ENCODE measurements at places on chromosomes 5 and 9.

- DNase-seq: no peak
These were observed 68.3 kb downstream of the LPAR1 start for GRCh38 chr9:110969971-110970386.

GRCh38 chr5:96703995-96704394 lies 41.8 kb downstream of the CAST start:
- no peak for DNase-seq

- DNase-seq: no peak
These were observed 39.2 kb downstream of the FAXDC2 start for GRCh38 chr5:154811239-154811638.

- no peak for DNase-seq
These were observed 39.2 kb downstream of the NACC2 start for GRCh38 chr9:136055715-136056545.

DNA sequence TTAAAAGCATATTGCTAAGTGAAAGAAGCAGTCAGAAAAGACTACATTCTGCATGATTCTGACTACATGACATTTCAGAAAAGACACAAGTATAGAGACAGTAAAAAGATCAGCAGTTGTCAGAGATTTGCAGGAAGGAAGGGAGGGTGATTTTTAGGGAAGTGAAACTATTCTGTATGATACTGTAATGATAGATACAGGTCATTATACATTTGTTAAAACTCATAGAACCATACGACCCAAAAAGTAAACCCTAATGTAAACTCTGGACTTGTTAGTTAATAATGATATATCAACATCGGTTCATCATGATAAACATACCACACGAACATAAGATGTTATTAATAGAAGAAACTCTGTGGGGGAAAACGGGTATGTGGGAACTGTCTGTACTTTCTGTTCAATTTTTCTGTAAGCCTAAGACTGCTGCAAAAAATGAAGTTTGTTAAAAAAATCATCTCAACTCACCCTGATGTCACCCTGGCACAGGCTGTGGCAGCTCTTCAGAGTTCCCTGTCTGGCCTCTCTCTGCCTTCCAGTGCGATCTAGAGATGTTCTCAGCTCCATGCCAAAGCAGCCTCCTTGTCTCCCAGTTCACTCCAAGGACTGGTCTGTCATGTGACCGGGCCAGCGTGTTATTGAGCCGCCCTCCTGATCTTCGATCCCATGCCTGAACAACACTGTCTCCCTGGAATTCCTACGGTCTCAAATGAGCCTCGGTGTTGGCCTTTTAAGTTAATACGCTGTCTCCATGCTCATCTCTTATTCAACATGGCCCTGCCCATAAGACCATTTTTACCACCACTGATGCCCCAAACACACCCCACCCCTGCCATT lies 35.4 kb downstream of the PRLR start:
- DNase-seq: peak; percentile 22

DNA sequence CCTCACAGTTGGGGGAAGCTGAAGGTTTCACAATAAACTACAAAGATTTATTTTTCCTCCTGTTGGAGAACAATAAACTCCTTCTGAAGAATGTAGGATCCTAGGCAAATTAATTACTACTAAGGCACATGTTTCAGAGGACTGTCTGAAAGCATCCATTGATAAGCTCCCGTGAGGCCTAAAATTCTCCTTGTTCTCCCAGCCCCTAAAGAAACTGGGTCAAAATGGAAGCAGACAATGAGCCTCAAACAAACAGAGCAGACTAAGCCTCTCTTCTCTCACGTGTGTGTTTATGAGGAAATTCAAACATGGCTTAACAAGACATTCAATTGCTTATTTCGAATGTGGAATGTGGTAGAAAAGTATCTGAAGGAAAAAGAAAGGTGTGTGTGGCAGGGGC lies 249.0 kb downstream of the GLIS3 start:
- no peak for DNase-seq

DNA sequence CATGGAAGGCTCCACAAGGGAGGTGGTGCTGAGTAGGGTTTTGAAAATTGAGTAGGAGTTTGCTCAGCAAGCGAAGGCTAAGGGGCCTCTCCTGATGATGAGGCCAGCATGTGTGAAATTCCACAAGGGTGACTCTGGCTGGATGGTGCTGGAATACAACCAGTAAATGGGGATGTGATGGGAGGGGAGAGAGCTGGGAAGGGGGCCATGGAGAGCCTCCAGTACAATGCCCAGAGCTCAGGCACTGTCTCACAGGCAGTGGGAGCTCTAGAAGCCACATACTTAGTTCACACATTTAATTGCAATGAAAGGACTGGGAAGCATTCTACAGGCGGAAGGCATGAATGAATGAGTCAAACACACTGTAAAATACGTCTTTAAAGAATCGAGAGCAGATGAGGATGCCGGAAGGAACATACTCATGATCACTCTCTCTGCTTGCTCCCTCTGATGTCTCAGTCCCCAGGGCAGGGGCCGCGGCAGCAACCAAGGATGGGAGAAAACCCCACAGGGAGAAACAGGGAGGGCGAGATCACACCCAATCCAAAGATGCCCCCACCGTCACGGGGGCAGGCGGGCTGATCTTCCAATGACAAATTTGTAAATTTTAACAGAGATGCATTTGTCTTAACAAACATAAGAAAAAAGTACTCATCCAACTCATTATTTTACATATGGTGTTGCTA lies 261.0 kb downstream of the NSG2 start:
- no peak for DNase-seq

DNA sequence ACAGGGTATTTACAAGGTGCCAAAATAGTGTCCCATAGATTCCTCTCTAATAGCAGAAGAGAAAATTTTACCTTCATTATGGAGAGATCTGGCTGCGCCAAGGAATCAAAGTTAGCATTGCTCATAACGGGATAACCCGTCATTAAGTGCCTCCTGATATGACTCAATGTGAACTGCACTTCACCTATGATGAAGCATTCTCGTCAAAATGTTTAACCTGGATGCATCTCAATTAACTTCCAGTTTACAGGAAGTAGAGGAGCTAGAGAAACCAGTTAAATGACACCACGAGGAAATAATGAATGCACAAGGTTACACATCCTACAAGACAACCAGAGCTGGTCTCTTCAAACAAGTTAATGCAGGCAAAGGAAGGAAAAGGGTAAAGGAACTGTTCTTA lies 17.2 kb downstream of the FBXW11 start:
- no peak for DNase-seq

DNA sequence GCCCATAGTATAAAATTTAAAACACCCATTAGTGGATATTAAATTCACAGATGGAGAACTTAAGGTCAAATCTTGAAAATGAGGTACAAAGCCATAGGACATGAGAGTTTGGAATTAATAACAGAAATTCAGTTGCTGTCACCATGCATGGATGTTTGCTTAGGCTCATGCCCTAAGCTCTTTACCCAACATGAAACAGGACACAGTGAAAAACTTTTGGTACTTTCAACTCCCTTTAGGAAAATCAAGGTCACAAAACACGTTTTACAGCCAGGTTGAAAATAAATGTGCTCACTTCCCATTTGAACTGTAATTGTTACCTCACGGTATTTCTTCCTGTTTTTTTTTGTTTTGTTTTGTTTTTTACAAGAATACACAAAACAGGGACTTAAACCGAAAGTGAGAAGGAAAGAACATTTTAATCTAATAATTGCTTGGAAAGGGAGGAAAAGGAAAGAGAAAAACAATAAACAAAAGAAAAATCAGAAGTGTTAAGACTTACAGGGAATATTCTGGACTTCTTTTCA lies 6.1 kb upstream of the TOPORS start:
- no peak for DNase-seq

DNA sequence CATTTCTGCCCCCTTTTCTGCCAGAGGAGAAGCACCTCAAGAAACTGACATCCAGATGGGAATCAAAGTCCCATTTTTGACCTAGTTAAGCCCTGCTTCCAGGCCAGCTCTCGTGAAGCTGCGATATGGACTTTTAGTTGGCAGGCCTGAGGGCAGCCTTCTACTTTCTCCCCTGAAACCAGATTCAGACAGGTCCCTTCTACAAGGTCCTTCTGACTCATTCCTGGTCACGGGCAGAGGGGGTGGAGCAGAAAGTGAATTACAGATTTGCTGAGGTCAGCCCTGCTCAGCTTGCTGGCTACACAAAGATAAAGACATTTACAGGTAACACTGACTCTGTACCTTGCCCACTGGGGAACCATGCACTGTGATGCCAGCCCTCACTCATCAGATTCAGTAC lies 52.8 kb upstream of the TUT7 start:
- no peak for DNase-seq

GRCh38 chr5:149341876-149342275 lies 3.4 kb upstream of the GRPEL2 start:
- DNase-seq: no peak

- DNase-seq: no peak
These were observed 904 bp downstream of the EDF1 start for GRCh38 chr9:136865041-136865767.

DNA sequence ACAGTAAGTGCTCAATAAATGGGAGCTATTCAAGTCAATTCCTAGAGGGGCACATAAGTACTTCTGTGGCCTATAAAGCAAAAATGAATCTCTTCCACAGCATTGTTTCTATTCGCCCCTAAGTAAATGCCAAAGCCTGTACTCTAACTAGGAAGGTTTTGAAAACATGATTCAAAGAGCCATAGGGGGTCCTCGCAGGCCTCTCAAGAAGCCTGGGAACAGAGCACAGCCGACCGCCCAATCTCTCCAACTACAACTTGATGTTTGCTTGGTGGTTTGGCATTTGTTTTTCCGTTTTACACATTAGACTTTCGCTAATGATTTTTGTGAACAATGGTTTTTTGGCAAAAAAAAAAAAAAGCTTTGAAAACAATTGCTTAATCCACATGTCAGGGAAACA lies 19.4 kb downstream of the EFNA5 start:
- DNase-seq: no peak

GRCh38 chr9:88189371-88189770 lies 51.1 kb upstream of the SPATA31C2 start:
- DNase-seq: no peak

DNA sequence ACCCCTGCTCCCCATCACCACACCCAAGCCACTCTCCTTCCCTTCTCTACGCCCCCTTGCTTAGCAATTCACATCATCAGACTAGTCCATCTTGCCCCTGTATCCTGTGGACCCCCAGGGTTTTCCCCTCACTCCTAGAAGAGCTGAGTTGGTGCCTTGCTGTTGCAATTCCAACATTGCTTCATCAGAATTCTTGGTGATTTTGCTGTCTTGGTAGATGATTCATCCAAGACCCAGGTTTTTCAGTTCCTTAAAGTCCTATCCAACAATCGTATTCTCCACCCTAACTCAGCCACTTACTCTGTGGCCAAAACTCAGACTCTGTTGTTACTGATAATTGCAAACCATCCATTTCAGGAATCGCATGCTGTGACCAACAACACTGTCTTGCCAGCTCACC lies 21.4 kb upstream of the CCNJL start:
- DNase-seq: no peak

DNA sequence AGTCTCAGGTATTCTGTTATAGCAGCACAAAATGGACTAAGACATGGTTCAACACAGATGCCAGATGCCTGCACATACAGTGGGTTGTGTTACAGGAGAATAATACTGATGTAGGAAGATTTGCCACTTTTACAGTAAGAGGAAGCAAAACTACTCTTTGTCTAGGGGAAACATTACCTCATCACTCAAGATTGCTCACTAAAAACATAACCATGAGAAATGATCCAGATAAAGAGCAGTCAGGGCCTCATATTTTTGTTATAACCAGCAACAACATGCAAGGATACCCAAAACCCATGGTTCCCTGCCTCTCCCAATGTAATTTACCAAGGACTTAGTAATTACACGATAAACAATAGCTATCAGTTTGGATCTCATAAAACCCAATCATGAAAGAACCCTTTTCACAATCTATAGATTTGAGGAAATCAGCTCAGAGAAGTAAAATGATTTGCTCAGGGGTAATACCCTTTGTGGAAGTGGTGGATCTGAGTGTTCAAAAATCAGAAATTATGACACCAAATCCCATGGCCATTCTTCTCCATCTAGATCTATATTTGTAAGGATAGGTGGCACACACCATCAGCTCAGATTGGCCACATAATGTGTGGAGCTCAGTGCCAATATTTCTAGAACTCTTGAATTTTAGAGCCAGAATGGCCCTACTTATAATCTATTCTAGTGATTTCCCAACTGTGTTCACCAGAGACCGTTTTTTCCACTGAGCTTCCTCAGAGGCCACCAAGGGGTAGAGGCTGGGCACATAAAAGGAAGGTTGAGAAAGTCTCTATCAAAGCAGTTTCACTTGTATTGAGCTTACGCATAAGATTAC lies 27.8 kb downstream of the DPYSL3 start:
- no peak for DNase-seq

- no peak for DNase-seq
These were observed 13.9 kb upstream of the RARS1 start for GRCh38 chr5:168472329-168472728.

GRCh38 chr9:72210522-72210921 lies 61.3 kb downstream of the GDA start:
- no peak for DNase-seq

DNA sequence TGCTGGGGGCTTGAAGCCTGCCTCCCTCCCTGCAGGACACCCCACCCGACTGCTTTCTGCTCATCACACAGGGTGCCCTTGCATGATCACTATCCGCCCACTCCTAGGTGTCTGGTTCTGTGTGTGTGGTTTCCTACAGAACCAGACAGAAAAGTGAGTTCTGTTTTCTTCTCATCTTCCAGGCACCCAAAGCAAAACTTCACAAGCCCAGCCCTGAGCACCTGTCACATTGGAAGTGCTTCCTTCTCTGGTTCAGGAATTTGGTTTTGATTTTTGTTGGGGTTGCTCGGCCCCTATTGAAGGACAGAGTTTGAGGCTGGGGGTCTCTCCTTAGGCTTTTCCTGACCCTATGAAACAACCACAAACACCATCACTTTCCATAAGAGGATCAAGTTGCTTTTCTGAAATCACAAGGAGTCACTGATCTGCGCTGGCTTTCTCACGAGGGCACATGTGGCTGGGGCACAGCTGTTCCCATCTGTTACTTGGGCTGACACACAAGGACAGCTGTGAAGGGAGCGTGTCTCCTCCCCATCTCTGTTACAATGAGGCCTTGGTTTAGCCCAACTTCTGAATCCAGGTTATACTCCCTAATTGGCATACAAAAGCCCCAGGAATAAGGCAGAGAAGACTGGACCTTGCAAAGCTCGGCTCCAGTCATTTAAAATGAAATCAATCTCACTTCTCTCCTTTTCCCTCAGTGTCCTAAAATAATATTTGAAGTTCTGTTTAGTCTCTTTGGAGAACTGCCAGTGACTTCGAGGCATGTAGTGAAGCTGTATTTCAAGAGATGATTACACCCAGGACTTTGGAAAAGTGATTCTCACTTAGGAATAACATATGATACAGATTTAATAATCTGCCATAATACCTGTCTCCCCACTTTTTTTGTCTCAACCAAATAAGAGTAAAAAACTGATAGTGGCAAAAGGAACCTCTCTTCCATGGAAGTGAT lies 213.1 kb upstream of the GAS1 start:
- peak; percentile 64 for DNase-seq

DNA sequence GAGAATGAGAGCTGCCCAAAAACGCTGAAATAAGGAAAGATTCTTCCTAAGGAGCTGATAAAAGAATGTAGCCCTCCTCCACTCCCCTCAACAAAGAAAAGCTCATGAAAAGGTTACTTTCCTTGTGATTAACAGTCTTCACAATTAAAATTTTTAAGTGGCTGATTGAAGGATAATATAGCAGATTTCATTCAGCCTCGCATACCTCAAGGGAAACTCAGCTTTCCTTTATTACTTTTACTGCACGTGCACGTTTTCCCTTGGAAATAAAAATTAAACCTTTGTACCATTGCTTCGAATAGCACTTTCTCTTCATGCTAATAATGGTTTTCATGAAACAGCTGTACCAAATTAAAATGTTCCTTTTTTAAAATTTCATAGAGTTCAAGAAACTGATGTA lies 234.0 kb upstream of the GRAMD2B start:
- DNase-seq: no peak

GRCh38 chr5:127878174-127878750 lies 175.1 kb downstream of the CCDC192 start:
- DNase-seq: peak; percentile 27

All from left ventricle myocardium superior (tissue), 1 donor.